ENCODE measurements at places on chromosomes 1 and 21. TPM values are rescaled to one million over a fixed set of nuclear protein-coding genes. Genes with fewer than 3 reads are reported as not detected.

- H3K27ac ChIP-seq = no peak overlapping the region
- DNase-seq = no peak
- no peaks in the 10 kb centered on the region for H3K36me3 ChIP-seq
- H3K27me3 ChIP-seq = peaks cover 31% of the 10 kb centered on the region
- H3K4me3 ChIP-seq = no peak overlapping the region
- peaks cover 6% of the 10 kb centered on the region for H3K4me1 ChIP-seq
Measured at GRCh38 chr1:119011706-119012105, 23.6 kb upstream of the TBX15 start.

GRCh38 chr1:74012583-74012982 is 185.4 kb downstream of the LRRIQ3 start:
- no peaks in the 10 kb centered on the region for H3K27me3 ChIP-seq
- H3K36me3 ChIP-seq = no peaks in the 10 kb centered on the region
- no peak overlapping the region for H3K4me3 ChIP-seq
- DNase-seq = no peak
- H3K4me1 ChIP-seq = no peaks in the 10 kb centered on the region
- H3K27ac ChIP-seq = no peak overlapping the region

- no peak overlapping the region for H3K27ac ChIP-seq
- H3K27me3 ChIP-seq = no peaks in the 10 kb centered on the region
- no peaks in the 10 kb centered on the region for H3K36me3 ChIP-seq
- no peaks in the 10 kb centered on the region for H3K4me1 ChIP-seq
- H3K4me3 ChIP-seq = no peak overlapping the region
Measured at GRCh38 chr1:117284399-117285215, 73.9 kb upstream of the VTCN1 start.

Gene KLF17
- total RNA-seq = 0.29 TPM

Gene PRDM16
- total RNA-seq = 14.9 TPM

GRCh38 chr1:207825719-207826556 is 74.1 kb downstream of the CD46 start:
- peak overlapping the region; percentile 95 for H3K27ac ChIP-seq
- H3K36me3 ChIP-seq = peaks cover 4% of the 10 kb centered on the region
- no peaks in the 10 kb centered on the region for H3K27me3 ChIP-seq
- no peak overlapping the region for H3K4me3 ChIP-seq
- peak; percentile 91 for DNase-seq
- peaks cover 51% of the 10 kb centered on the region for H3K4me1 ChIP-seq

Gene TENT5C
- 11.6 TPM for total RNA-seq

Gene AMY1C
- 3.7 TPM for total RNA-seq

- H3K27ac ChIP-seq = peak overlapping the region; percentile 99
- H3K4me1 ChIP-seq = peaks cover 12% of the 10 kb centered on the region
- H3K27me3 ChIP-seq = no peaks in the 10 kb centered on the region
- DNase-seq = no peak
- H3K4me3 ChIP-seq = peak overlapping the region; percentile 65
Measured at GRCh38 chr1:183636783-183637182, 1.2 kb upstream of the ARPC5 start.

DNA sequence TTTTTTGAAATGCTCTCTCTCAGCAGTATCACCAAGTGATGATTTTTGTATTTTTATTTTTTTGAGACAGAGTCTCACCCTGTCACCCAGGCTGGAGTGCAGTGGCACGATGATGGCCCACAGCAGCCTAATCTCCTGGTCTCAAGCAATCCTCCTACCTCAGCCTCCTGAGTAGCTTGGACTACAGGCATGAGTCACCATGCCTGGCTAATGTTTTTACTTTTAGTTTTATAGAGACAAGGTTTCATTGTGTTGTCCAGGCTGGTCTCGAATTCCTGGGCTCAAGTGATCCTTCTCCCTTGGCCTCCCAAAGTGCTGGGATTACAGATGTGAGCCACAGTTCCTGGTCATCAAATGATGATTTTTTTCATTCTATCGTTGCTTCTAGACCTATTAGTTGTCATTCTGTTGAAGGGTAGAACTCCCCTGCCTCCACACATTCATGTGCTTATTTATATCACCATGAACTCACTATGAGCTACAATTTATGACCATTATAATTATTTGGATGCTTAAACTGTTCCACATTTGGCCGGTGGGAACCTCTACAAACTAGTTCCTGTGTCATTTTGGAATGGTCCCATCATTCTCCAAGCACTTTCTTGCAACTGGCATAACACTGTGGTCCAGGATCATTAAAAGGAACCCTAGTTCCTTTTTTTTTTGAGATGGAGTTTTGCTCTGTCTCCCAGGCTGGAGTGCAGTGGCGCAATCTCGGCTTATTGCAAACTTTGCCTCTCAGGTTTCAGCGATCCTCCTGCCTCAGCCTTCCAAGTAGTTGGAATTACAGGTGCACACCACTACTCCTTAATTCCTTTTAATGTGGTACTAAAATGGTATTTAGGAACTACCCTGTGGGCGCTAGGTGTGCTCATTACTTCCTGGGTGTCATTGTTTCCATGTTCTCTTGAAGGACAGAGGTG is 20.2 kb upstream of the TOR3A start:
- DNase-seq = no peak
- H3K27ac ChIP-seq = no peak overlapping the region

DNA sequence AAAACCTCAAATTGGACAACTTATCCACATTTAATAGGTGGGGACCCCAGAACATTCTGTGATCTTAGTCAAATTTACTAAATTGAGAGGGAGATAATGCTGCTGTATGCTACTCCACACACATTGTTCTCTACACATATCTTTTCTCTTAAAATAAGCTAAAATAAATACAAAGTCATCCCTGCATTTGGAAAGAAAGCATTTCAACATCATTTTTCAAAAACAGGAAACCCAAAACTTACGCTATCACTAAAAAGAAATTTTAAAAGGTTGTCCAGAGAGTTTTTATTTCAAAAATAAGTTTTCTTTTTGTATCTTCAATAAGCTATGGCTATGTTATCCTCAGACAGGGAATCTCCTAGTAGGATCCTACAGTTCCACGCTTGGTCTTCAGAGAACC is 19.5 kb upstream of the OR6N2 start:
- no peak for DNase-seq
- no peak overlapping the region for H3K4me3 ChIP-seq
- peak overlapping the region; percentile 85 for H3K27ac ChIP-seq
- no peaks in the 10 kb centered on the region for H3K27me3 ChIP-seq
- no peaks in the 10 kb centered on the region for H3K4me1 ChIP-seq

- peaks cover 28% of the 10 kb centered on the region for H3K36me3 ChIP-seq
- DNase-seq = no peak
- H3K4me1 ChIP-seq = peaks cover 13% of the 10 kb centered on the region
- no peak overlapping the region for H3K4me3 ChIP-seq
- H3K27ac ChIP-seq = no peak overlapping the region
Measured at GRCh38 chr1:12340544-12340930, 110.7 kb downstream of the VPS13D start.

GRCh38 chr1:221979444-221980032 is 237.6 kb upstream of the DUSP10 start:
- no peak overlapping the region for H3K4me3 ChIP-seq
- H3K36me3 ChIP-seq = no peaks in the 10 kb centered on the region

DNA sequence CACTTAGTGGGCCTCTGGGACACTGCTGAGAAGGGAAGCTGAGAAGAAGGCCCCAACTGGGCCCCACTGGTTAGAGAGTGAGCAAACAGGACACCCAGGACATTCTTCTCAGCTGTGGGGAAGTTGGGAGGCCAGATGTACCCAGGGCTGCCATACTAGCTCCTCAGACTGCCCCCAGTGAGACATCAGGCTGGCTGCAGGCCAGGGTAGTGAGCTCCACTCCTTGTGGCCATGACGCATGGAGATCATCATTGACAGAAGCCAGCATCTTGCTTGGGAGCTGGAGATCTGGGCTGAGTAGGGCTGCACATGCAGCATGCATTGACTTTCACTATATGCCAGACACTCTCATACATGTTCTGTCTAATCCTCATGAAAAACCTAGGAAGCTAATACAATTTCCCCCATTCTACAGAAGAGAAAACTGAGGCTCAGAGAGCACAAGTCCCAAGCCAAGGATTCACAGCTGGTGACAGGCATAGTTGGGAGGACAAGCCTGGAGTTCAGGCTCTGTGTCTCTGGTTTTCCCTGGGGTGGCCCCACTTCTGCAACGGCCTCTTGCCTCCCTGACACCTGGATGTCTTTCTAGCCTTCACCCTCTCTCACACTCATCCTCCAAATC is 24.1 kb upstream of the MYCL start:
- no peak overlapping the region for H3K27ac ChIP-seq
- H3K4me1 ChIP-seq = peaks cover 25% of the 10 kb centered on the region
- no peak overlapping the region for H3K4me3 ChIP-seq
- no peaks in the 10 kb centered on the region for H3K36me3 ChIP-seq

DNA sequence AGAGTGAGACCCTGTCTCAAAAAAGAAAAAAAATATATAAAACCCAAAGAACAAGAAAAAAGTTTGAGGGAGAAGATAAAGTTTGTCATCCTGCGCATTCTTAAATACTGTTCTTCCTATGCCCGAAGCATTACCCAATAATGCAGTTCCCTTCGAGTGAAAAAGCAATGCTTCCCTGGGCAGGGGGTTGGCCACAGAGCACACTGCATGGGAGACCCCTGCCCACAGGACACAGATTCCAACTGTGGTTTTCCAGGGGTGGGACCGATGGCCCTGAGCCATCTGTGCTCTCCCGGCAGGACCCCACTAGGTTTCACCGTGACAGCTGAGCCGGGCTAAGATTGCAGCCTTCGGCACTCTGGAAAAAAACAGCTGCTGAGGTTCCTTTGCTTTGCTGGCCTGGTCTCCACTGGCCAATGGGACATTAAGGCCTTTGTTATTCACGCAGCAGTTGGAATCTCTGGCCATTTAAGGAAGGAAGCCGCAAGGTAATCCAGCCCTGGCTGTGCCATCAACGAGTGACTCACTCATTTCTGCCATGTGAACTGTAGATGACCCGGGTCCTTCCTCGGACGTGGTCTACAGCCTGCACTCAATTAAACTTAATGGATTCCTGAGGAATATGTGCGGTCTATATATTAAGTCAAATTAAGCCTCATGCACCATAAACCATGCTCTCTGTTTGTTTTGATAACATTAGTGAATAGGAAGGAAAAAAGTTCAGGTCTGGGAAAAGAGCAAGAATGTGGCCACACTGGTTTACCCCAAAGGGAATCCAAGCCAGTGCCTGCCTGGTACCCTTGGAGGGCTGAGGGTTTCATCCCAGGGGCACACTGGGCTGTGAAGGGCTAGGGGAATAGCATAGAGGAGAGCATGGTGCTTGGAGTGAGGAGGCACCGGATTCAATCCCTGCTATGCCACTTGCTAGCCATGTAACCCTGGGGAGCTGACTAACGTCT is 163.2 kb downstream of the ZBTB18 start:
- no peak overlapping the region for H3K27ac ChIP-seq
- DNase-seq = no peak
- no peak overlapping the region for H3K4me3 ChIP-seq
- no peaks in the 10 kb centered on the region for H3K27me3 ChIP-seq
- H3K36me3 ChIP-seq = no peaks in the 10 kb centered on the region

DNA sequence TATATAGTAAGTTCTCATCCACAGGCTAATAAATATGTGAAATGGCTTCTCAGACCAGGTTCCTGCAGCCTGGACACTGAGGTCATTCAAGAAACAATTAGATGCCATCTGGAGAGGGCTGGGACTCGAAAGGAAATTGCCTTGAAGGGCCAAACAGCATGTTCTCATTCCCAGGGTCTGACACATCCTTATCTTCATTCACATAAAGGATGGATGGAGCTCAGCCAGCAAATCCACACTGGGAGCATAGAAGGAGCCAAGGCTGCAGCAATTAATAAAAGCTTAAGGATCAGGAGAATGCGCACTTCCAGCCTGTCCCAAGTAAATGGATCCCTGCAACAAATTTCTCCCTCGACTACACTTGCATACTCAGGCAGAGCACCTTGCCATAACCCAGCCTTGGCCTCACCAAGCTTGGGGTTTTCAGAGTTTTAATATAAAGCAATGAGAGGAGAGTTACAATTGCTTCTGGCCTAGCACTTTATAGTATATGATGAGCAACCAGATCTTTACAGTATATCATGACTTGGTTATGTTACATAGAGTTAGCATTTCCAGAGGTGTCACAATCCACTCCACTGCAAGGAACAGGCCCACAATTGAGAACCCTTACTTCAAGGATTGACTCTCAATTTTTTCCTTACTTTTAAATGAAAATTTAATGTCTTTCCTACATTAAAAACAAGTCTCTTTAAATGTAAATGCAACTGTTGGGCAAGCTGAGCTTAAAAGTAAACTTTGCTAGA is 55.9 kb downstream of the BCAR3 start:
- H3K4me1 ChIP-seq = no peaks in the 10 kb centered on the region
- H3K36me3 ChIP-seq = no peaks in the 10 kb centered on the region
- DNase-seq = no peak
- H3K27me3 ChIP-seq = no peaks in the 10 kb centered on the region

DNA sequence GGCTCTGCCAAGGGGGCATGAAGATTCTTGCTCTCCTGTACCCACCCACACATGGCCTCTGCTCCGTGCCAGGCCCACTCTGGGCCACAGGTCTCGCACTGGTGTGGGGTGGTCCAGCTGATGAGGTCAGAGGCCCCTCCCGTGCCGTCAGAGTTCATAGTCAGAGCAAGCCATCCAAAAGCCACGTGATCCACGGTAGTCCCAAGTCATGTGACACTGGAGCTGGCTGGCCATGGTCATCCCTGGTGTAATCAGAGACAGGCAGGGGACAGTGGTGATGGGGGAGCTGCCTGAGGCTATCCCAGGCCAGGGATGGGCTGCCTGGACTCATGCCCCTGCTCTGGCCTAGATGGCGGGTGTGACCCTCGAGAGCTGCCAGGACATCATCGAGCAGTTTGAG is 10.5 kb downstream of the PLCH2 start:
- H3K4me3 ChIP-seq = no peak overlapping the region
- H3K36me3 ChIP-seq = no peaks in the 10 kb centered on the region
- no peak overlapping the region for H3K27ac ChIP-seq
- H3K27me3 ChIP-seq = peaks cover 8% of the 10 kb centered on the region
- H3K4me1 ChIP-seq = no peaks in the 10 kb centered on the region

DNA sequence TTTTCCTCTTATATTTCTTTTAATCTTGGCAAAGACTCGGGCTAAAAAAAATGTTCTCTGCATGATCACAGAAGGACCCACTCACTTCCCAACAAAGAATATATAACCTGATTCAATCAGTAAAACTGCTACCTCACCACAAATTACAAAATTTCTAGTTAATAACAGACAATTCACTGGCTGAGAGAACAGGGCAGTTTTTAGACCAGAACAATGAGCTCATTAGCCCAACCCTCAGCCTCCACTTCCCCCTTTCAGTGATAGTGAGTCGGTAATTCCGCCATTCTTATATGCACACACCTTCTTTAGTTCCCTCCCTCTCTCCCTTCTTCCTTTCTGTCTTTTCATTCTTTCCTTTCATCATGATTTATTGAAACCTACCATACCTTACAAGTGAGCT is 8.9 kb downstream of the SIPA1L2 start:
- peaks cover 79% of the 10 kb centered on the region for H3K4me1 ChIP-seq
- no peak for DNase-seq
- H3K36me3 ChIP-seq = no peaks in the 10 kb centered on the region
- H3K27me3 ChIP-seq = no peaks in the 10 kb centered on the region
- peak overlapping the region; percentile 73 for H3K27ac ChIP-seq

Gene HTR1D
- total RNA-seq = 0.26 TPM
